IMR-90 (cell line): ENCODE measurements at places on chromosomes 7 and 10. TPM values are rescaled to one million over a fixed set of nuclear protein-coding genes. Genes with fewer than 3 reads are reported as not detected.
A peak's percentile ranks its signal among the peaks of the same experiment; 100 is the strongest.

- no peaks in the 10 kb centered on the region for H3K36me3 ChIP-seq
- no peak overlapping the region for H3K27ac ChIP-seq
- H3K4me3 ChIP-seq, result no peak overlapping the region
- no peak for DNase-seq
These were observed 80.8 kb downstream of the PAX2 start for GRCh38 chr10:100826031-100826651.

DNA sequence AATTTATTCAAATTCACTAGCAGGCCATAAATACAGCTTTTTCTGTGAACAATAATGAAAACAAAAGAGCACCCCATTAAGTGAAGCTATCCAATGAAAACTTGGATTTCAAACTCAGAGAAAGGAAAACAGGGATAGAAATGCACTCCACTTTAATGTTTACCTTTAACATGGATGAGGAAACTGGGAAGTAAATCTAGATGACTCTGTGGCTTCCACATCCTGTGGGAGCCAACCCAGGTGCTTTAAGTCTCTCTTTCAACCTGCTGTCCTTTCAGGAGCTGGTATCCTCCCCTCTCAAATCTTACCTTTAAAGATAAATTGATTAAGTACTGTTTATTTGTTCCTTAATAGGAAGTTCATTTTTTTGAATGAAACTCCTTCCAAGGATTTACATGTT is 21.5 kb upstream of the SGMS1 start:
- no peaks in the 10 kb centered on the region for H3K36me3 ChIP-seq
- no peak for DNase-seq
- no peak overlapping the region for H3K27ac ChIP-seq
- H3K4me1 ChIP-seq, result no peaks in the 10 kb centered on the region

GRCh38 chr10:608331-609261 is 80.9 kb downstream of the DIP2C start:
- H3K4me3 ChIP-seq, result no peak overlapping the region
- DNase-seq, result peak; percentile 59
- H3K27me3 ChIP-seq, result no peaks in the 10 kb centered on the region
- peaks cover 29% of the 10 kb centered on the region for H3K4me1 ChIP-seq
- H3K36me3 ChIP-seq, result no peaks in the 10 kb centered on the region

DNA sequence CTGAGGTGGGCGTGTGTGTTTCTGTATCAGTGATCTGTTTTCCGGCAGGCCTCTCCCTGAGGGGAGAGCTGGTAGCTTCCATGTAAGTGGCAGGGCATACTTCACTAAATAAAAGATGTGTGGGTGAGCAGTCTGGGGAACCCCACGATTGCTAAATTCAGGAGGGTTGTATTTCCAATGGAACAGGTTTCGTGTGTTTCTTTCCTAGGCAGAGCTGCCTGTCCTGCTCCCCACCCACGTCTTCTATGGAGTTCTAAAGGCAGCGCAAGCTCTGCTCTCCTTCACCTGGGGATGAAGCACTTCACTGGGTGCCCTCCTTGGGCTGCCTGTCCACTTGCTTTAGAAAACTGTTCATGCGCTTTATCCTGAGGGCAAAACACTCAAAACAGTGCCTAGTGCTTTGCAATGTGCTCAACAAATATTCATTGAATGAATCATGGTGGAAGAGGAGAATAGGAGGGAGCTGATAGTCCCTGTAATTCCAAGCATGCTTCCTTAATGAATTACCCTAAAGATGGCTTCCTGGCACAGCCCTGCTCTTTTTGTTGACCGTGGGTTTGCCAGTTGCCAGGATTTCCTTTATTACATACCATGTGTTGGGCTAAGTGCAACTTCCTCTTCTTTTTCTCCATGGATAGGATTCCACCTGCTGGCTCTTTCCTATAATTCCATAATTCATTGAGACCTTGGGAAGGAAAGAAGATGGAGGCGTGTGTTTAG is 50.6 kb upstream of the SRPK2 start:
- no peaks in the 10 kb centered on the region for H3K27me3 ChIP-seq
- H3K4me1 ChIP-seq, result peaks cover 7% of the 10 kb centered on the region
- H3K36me3 ChIP-seq, result no peaks in the 10 kb centered on the region
- H3K4me3 ChIP-seq, result no peak overlapping the region
- peak overlapping the region; percentile 18; the same call in 1 of the 2 replicates for H3K27ac ChIP-seq

DNA sequence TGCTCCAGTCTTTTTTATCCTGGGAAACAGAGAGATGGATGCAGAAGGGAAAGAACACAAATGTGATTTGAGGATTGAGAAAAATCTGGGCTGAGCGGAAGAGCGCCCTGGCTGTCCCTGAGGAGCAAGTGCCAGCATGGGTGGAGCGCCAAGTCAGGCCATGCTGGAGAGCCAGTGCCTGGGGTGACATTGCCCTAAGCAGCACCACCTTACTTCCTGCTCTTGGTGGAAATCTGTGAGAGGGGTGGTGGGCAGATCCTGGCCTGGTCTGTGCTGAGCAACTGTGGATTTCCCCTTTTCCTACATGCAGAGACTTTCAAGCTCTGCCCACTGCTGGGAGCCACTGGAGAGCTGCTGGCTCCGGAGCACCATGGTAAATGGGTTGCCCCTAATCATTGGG is 36.9 kb downstream of the DDIT4 start:
- peaks cover 19% of the 10 kb centered on the region for H3K4me1 ChIP-seq
- H3K4me3 ChIP-seq, result no peak overlapping the region
- H3K27me3 ChIP-seq, result no peaks in the 10 kb centered on the region

The ATP6V1F gene
- 61.1 and 104 TPM in 2 replicates for total RNA-seq

GRCh38 chr10:113820507-113820906 is 33.4 kb downstream of the DCLRE1A start:
- no peaks in the 10 kb centered on the region for H3K4me1 ChIP-seq
- H3K27ac ChIP-seq, result no peak overlapping the region
- H3K4me3 ChIP-seq, result no peak overlapping the region
- no peak for DNase-seq
- H3K27me3 ChIP-seq, result peaks cover 9% of the 10 kb centered on the region
- H3K36me3 ChIP-seq, result no peaks in the 10 kb centered on the region

DNA sequence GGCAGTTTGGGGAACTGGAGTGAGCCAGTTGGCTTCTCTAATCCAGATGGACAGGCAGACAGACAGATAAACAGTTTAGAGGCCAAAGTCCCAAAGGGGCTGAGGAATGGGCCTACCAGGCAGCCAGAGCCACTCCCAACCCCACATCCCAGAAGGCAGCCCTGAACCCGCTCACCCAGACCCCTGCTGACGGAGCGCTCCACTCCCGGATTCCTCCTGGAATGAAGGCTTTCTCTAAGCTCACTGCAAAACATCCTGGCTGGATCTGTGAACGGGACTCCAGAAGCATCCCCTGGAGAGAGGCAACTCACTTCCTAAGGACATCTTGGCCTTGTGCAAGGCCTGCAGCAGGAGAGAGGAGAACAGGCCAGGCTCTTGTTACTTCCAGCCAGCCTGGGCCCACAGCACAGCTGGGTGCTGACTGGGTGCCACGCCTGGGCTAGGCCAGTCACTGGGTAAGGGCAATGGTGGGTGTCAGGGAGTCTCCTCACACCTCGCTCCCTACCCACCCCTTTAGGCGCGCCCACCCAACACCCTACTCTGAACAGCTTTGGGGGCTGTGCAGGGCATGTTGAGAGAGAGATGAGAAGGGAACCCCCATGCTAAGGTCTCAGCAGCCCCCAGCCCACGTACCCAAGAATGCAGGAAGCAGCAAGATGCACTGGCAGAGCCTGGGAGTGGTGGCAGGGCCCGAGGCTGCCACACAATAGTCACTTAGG is 168.6 kb upstream of the ZMIZ1 start:
- no peaks in the 10 kb centered on the region for H3K36me3 ChIP-seq
- DNase-seq, result no peak
- H3K27ac ChIP-seq, result no peak overlapping the region
- H3K4me3 ChIP-seq, result no peak overlapping the region
- H3K27me3 ChIP-seq, result peaks cover 62% of the 10 kb centered on the region

The TAS2R41 gene
- not detected in 2 replicates for total RNA-seq

GRCh38 chr7:44310221-44310848 is 15.1 kb downstream of the CAMK2B start:
- no peaks in the 10 kb centered on the region for H3K36me3 ChIP-seq
- no peak overlapping the region for H3K27ac ChIP-seq
- H3K27me3 ChIP-seq, result peaks cover 17% of the 10 kb centered on the region
- no peak for DNase-seq

DNA sequence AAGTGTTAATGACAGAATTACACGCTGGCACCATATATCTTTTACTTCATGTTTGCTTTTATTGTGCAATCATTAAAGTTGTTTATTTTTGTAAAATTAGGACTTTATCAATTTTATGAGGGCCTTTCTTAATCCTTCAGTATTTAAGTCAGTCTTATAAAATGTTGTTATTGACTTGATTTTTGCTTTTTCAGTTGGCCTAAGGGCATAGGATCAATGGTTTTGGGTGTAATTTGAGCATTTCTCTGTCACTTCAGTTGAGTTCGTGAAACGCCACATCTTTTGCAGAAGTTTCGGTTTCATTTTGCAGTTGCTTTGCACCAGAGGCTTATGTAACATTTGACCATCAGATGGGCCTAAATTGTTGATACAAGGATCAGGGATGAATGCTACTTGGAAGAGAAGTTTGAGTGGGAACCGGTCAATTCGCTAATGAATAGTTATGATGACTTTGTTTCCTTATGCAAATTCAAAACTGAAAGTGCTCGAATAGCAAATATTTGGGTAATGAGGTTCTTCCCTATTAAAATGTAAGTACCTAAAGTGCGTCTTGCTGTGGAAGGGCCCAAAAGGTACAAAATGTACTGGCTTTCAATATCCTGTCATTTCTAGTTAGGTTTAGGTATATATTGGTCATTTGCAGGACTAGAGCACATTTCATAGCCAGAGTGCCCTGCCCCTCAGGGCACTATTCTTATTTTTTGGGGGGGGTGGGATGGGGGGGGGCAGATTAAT is 340.9 kb downstream of the LRMDA start:
- no peak overlapping the region for H3K27ac ChIP-seq
- DNase-seq, result no peak
- H3K4me3 ChIP-seq, result no peak overlapping the region

GRCh38 chr10:114767986-114768821 is 53.4 kb upstream of the FHIP2A start:
- H3K27ac ChIP-seq, result no peak overlapping the region; the same call in 1 of the 2 replicates
- H3K27me3 ChIP-seq, result no peaks in the 10 kb centered on the region; the same call in 1 of the 2 replicates
- H3K4me3 ChIP-seq, result peak overlapping the region; percentile 75
- H3K36me3 ChIP-seq, result no peaks in the 10 kb centered on the region
- DNase-seq, result no peak

- H3K4me1 ChIP-seq, result no peaks in the 10 kb centered on the region
- no peaks in the 10 kb centered on the region for H3K36me3 ChIP-seq
- H3K27me3 ChIP-seq, result no peaks in the 10 kb centered on the region
- no peak for DNase-seq
- H3K27ac ChIP-seq, result no peak overlapping the region
These were observed 30.3 kb upstream of the TPK1 start for GRCh38 chr7:144866189-144866588.

DNA sequence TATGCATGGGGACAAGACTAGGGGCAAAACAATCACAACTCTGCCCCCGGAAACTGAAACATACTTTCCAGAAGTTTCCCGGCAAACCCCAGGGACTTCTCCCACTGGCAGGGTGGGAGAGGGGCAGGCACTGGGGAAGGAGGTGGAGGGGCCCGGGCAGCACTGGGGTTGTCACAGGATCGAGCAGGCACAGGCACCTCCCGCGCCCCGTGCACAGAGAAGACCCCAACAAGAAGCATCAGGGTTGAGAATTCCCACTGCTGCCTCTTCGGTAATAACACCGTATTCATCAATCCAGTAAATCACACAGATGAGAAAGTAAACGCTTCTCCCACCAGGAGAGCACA is 490.5 kb downstream of the PTPRN2 start:
- H3K4me3 ChIP-seq, result no peak overlapping the region
- no peaks in the 10 kb centered on the region for H3K27me3 ChIP-seq
- no peak overlapping the region for H3K27ac ChIP-seq

The OPN4 gene
- total RNA-seq, result not detected in 2 replicates

DNA sequence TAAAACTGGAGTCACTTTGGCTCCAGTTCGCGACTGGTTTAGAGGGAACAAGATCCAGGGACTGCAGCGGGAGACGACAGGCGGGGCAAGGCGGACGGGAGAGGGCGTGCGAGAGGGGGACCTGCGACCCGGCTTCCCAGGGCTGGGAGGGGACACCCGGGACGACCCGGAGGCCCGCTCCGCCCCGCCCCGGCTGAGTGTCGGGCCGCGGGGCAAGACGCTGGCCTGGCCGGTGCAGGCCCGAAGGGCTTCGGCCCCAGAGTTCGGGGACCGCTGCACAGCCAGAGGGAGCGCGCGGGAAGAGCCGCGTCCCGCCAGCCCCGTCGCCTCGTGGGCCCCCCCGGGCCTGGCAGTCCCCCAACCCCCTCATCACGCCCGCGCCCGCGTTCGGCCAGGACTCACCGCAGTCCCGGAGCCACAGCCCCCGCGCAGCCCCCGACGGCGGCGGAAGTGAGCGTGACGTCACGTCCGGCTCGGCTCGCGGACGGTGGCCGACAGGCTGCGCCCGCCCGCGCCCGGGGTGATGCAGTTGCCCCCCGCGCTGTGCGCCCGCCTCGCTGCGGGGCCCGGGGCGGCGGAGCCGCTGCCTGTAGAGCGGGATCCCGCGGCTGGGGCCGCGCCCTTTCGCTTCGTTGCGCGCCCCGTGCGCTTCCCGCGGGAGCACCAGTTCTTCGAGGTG is at the start of the genes TUBGCP2 and ZNF511:
TSS of gene TUBGCP2 (minus strand) at position 452 of the 679 bp plus-strand sequence. CDS start 5,931 bp downstream, outside the sequence.
TSS of gene ZNF511 (plus strand) at position 494 of the 679 bp plus-strand sequence. CDS start at position 524, 30 bp downstream.
- no peaks in the 10 kb centered on the region for H3K27me3 ChIP-seq
- peak within 1 kb of the TSS; percentile 67 for H3K4me3 ChIP-seq
- DNase-seq, result peak; percentile 79
- peak within 1 kb of the TSS; percentile 83 for H3K27ac ChIP-seq

DNA sequence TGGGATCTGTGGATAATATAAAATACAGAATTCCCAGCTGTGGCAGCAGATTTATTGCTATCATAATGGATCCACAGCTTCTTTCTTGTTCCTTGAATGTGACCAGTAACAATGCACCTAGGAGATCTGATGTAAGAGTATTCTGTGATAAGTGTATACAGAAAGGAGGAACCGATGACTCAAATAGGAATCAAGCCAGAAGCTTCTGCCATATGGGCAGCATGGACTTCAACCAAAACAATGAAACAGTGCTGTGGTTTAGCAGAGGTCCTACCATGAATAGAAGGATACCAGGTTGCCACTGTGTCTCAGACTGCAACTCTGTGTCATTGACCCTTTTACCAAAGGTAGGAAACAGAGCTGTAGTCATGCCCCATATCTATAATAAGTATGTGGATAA is 81.8 kb downstream of the PTPRZ1 start:
- no peaks in the 10 kb centered on the region for H3K27me3 ChIP-seq
- H3K36me3 ChIP-seq, result no peaks in the 10 kb centered on the region
- H3K4me3 ChIP-seq, result no peak overlapping the region
- H3K27ac ChIP-seq, result no peak overlapping the region
- H3K4me1 ChIP-seq, result no peaks in the 10 kb centered on the region; the same call in 1 of the 2 replicates
- peak; percentile 85 for DNase-seq

The TET1 gene
- total RNA-seq, result 4.3 and 5.6 TPM in 2 replicates

- peaks cover 4% of the 10 kb centered on the region; the same call in 1 of the 2 replicates for H3K4me1 ChIP-seq
- H3K27me3 ChIP-seq, result no peaks in the 10 kb centered on the region
- H3K36me3 ChIP-seq, result peaks cover 22% of the 10 kb centered on the region
- no peak overlapping the region for H3K27ac ChIP-seq
These were observed 289.4 kb downstream of the BICC1 start for GRCh38 chr10:58802047-58802446.

The AFAP1L2 gene
- total RNA-seq, result under 0.01 TPM in 1 of 2 replicates, not detected in the other

The LLCFC1 gene
- not detected in 2 replicates for total RNA-seq
